A549 treated with DMSO at 1 μM for 4 hours (cell line): ENCODE measurements at places on chromosomes 6 and 20. TPM values are rescaled to one million over a fixed set of nuclear protein-coding genes. Genes with fewer than 3 reads are reported as not detected.

The SLC17A1 gene
- 0.06 TPM in 2 of 5 replicates, not detected in the others for total RNA-seq

The SRSF12 gene
- 0.84 to 1.6 TPM (median 1.1 TPM) in 5 replicates for total RNA-seq

The TFAP2D gene
- total RNA-seq: not detected in 5 replicates

The IRF4 gene
- total RNA-seq: 0.09 to 0.32 TPM (median 0.12 TPM) in 5 replicates

The INSM1 gene
- not detected in 5 replicates for total RNA-seq

The HNF4A gene
- total RNA-seq: 14.3 to 16.7 TPM (median 15.4 TPM) in 5 replicates

The ARFGEF3 gene
- total RNA-seq: 0.57 to 0.77 TPM (median 0.67 TPM) in 5 replicates

The TSPO2 gene
- not detected in 5 replicates for total RNA-seq

The ZSCAN9 gene
- total RNA-seq: 7.1 to 8.7 TPM (median 7.9 TPM) in 5 replicates

The GZF1 gene
- 9.5 to 13.2 TPM (median 11.6 TPM) in 5 replicates for total RNA-seq
